ENCODE measurements at places on chromosomes 1 and 21.
A peak's percentile ranks its signal among the peaks of the same experiment; 100 is the strongest.

DNA sequence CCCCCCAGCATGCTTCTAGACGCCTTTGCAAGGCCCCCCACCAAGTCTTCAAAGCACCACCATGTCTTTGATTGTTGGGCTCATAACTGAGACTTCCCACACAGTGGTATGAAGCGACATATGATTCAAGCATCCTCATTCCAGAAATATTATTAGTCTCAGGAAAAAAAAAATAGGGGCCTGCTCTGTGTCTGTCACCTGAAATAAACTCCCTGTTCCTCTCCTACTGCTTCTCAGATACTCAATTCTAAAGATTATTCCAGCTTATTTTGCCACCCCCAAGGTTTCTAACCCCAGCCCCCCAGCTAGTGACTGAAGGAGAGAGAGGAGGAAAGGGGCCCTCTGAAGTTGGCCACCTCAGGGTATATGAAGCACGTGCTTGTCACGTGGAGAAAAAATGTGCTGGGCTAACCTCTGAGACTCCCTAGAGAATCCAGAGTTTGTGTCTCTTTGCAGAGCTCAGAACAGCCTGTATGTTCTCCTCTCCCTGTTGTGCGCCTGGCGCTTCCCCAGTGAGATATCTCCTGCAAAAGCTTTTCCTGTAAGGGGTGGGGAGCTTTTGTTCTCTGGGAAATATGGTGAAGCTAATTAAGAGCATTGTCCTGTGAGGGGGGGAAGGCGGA is 35.9 kb upstream of the RASAL2 start:
- peak; percentile 47 for DNase-seq

GRCh38 chr1:196545222-196545621 is 63.0 kb downstream of the KCNT2 start:
- DNase-seq: no peak

DNA sequence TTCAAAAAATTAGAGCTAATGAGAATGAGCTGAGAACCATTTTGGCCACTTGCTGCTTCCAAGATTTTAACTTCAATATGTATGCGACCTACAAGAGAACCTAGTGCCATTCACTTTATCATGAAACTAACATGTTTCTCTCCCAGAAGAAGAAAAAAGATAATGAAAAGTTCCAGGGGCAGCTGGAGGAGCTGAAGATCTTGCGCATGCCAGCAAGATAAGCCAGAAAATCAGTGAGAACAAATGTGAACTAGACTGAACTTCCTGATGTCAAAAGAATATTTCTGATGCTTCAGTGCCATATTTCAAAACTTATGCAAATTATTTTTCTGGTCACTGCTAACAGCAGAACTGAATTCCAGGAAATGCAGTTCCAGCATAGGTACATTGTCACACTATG is 1265.1 kb downstream of the BRINP3 start:
- DNase-seq: no peak

GRCh38 chr1:209749205-209749604 is 6.6 kb upstream of the TRAF3IP3 start:
- DNase-seq: no peak

DNA sequence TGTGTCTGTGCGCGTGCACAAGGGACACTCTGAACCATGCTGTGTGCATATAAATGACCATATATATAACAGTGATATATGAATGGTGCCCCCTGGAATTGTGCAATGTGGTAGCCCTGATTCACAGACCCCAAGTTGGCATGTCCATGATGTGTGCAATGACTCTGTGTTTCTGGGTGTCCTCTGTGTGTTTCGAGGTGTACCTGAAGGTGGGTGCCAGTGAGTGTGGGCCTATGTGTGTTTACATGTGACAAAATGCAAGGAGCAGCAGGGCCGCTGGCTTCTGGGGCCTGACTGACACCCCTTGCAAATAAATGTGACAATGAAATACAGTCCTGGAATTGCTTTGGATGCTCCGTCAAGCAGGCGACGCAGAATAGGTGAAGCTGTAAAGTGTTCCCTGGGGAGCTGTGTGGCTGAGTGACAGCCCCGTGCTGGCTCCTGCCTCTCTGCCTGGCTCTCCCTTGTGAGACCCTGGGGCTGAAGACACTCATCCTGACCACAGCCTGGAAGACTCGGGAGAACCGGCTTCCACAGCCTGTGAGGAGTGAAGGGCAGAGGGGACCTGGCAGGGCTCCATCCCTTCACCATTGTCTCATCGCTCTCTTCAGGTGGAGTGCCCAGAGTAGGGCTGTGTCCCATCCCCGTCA is 38.2 kb upstream of the CSF3R start:
- peak; percentile 38 for DNase-seq

DNA sequence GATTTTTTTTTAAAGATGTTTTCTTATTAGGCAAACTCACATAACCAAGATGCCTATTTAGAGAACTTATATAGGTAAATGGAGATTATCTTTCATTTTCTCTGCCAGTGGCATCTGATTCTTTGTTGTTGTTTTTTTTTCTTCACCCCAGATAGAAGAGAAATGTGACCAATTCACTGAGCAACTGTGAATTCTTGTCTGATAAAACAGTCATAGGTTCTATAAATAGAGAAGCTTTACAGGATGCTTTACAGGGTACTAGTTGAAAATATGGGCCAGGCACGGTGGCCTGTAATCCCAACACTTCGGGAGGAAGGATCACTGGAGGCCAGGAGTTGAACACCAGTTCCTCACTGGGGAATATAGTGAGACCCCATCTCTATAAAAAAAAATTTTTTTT is 50.7 kb upstream of the LAMC2 start:
- no peak for DNase-seq

- peak; percentile 75 for DNase-seq
Measured at GRCh38 chr1:7539769-7540175, 231.3 kb upstream of the VAMP3 start.

DNA sequence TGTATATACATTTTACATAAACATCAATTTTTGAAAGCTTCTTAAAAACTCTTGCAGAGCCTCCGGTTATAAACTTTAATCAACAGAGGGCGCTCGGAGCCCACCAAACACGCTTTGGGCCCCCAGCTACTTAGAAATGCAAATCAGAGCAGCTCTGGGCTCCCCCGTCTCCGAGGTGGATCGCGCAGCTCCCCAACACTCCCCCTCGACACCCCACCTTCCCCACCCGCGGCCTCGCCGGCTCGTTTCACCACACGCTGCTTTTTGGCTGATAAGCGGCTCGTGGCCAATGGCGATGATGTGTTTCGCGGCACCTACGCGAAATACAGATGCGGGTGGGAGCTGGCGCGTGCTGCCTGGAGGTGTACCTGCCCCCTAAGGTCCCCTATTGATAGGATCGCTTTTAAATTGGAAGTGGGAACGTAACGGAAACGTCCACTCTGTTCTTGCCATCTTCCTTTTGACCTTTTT is 1.7 kb upstream of the KIF26B start:
- DNase-seq: peak; percentile 80

DNA sequence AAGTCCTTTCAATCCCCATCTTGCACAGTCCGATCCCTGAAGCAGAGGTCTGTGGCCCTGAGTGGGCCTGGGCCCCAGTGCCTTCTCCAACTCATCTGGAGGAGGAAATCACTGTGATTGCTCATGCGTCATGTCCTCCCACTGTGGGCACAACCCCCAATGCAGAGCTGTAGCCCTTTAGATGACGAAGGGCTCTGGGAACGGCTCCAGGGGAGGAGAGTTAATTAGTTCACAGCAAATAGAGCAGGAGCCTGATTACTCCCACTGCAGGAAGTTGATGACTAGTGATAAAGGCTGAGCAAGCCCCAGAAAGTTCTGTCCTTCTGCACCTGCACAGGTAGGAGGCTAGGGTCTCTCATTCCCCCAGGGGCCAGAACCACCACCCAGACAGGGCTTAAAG is 111.5 kb downstream of the CCDC185 start:
- no peak for DNase-seq

DNA sequence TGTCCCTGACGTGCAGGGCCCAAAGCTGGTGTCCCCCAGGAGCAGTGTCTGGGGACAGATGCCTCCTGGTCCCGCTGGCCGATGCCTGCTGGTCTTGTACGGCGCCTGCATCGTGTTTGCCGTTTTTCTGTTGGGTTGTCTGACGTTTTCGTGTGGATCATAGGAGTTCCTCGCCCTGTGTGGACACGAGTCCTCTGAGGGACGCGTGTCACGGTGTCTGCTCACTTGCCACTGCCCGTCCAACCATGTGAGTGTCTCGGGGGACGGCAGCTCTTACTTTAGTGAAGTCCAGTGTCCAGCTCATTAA is 7.4 kb downstream of the MIB2 start:
- DNase-seq: no peak

DNA sequence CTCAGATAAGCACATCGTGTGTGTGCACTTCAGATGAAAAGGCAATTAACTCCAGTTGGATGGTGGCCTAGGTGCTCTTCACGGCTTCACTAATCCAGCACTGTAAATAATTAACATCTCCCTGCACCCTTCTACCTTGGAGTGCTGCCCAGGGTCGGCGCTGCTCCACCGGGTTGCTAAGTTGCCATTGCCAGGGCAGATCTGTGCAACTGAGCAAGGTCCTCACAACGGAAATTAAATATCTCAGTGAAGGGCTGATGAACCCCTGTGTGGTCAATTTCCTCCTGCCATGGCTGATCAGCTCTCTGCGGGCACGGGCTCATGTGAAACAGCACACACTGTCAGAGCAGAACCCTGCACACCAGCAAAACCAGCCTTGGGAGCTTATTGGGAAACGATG is 63.2 kb downstream of the SYDE2 start:
- DNase-seq: no peak

- DNase-seq: peak; percentile 84
Measured at GRCh38 chr1:3069491-3070308, 697 bp downstream of the PRDM16 start.

DNA sequence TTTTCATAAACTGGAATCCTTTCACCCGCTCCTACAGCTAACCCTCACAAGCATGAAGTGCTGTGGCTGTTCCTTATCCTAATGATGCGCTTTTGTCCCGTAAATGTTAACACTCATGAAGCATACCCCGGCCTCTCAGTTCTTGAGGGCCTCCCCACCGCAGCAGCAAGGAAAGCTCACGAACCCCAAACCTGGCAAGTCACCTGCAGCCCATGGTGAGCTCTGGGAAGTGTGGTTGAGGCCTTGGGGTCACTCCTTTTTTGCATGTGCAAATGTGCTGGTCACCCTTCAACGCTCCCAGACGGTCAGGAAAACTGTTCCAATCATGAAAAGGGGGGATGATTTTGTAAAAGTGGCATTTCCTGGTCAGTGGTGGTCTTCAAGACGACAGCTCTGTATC is 124.6 kb downstream of the PRDM2 start:
- DNase-seq: no peak

- peak; percentile 80 for DNase-seq
Measured at GRCh38 chr1:67053535-67053784, 488 bp downstream of the SLC35D1 start.

DNA sequence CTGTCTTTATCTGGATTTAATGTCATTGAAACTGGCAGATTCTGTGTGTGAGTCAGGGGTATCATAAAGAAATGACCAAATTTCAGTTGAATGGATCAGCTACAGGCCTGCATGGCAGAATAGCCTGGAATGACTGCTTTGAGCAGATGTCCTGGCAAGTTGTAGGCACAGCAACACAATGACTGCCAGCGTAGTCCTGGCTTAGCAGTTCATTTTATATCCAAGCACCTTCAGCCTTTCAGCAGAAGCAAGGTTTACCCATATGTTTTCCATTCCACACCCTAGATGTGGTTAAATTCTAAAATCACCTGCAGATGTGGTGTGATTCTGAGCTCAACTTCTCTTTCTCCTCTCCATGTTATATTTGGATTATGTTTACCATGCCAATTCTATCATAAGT is 22.3 kb upstream of the PTGFR start:
- no peak for DNase-seq

DNA sequence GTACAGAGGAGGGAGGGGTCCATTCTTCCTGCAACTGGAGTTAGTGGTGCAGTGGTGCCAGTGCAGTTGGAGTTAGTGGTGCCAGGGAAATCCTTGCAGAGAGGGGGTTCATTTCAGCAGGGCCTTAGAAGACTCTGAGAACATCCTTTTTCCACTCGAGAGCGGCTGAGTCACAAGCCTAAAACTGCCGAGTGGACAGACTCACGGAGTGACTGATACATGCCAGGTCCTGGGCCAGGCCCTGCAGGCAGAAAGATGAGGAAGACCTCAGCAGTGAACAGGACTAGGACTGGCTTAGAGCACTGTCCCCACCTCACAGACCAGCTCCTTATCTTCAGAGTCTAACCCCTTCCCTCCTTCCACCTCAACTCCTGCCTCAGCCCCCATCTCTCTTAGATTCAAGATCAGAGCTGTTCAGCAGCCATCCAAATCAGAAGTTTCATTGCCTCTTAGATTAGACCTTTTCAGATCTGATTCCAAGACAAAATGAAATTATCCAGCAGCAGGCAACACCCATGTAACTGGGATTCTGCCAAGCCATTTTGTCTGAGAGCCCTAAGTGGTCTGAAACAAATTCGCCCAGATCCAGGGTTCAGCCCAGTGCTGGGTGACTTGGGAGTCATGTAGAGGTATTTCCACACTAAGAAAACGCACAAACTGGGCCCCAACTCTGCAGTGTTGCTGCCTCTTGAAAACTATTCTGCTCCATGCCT is 12.7 kb upstream of the IKBKE start:
- DNase-seq: no peak

- no peak for DNase-seq
Measured at GRCh38 chr1:39189592-39190041, 14.9 kb upstream of the MACF1 start.

DNA sequence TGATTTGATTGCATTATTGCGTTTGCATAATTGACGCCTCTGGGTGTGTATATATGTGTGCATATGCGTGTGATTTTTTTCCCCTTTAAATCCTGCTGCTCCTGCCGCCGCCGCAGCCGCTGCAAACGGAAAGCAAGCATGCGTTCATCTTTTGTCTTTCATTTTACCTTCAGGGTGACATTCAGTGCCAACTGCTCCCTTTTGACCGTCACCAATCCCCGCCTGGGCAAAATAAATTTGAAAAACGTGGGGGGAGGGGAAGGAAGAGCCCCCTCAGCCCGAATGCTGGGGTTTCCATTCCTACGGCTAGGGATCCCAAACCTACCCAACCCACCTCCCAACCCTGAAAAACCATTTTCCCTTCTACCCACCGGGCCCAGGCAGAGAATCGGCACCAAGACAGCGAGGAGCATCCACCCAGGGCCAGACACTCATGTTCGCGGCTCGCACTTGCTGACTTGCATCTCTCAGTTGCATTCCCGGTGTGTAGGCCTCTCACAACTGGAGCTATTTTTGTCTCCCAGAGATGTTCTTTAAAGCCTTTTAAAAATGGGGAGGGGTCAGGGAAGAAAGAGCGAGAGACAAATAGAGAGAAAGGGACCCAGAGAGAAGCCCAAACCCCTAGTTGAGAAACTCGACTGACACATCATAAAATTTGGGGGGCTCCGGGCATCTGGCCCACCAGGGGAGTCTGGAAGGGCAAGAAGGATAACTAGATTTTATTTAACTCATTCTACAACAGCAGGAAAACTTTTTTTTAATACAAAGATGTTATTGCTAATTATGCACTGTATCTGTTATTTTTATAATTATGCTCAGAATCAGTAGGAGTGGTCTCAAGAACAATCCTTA is 367.1 kb upstream of the ESRRG start:
- peak; percentile 45 for DNase-seq

GRCh38 chr1:117231312-117231711 is 20.6 kb upstream of the VTCN1 start:
- DNase-seq: no peak

GRCh38 chr1:118262865-118263264 is 77.8 kb upstream of the SPAG17 start:
- no peak for DNase-seq
